Activated CD4-positive, alpha-beta T cell treated with anti-CD3 and anti-CD28 coated beads for 24 hours (primary cell): ENCODE measurements at places on chromosomes 4 and X.

- no peak for DNase-seq
These were observed 28.0 kb downstream of the DMD start for GRCh38 chrX:33183361-33183760.

GRCh38 chr4:112378858-112379257, 81.7 kb downstream of the ALPK1 start:
- no peak for DNase-seq

- no peak for DNase-seq
These were observed 80.7 kb upstream of the GPM6B start for GRCh38 chrX:13897566-13897965.

- DNase-seq, result no peak
These were observed 3.8 kb downstream of the UGT2A1 start for GRCh38 chr4:69649207-69649606.

DNA sequence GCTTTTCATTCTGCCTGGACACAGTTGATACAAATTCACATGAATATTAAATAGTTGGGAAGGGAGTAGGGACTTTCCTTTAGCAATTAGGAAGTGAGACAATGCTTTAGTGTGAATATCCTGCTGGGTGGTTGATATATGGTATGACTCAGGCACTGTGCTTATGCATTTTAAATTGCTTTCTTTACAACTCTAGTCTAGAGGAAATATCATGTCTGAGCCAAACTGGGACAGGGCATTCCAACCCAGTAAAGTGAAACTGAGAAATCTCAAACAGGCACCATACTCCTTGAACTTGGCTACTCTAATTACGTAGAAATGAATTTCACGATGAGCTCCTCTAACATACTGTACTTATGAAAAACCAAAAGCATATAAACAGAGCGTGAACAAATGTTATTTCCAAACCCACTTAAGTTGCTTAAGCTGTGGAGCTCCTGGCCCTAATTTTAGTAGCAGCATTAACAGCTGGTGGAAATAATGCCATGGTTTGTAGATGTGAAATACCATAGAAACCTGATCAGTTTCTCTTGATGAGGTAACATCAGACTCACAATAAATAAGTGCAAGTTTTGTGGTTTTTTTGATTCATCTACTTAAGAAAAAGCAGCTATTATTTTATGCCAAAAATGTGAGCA, 242.9 kb upstream of the GK2 start:
- DNase-seq, result no peak

DNA sequence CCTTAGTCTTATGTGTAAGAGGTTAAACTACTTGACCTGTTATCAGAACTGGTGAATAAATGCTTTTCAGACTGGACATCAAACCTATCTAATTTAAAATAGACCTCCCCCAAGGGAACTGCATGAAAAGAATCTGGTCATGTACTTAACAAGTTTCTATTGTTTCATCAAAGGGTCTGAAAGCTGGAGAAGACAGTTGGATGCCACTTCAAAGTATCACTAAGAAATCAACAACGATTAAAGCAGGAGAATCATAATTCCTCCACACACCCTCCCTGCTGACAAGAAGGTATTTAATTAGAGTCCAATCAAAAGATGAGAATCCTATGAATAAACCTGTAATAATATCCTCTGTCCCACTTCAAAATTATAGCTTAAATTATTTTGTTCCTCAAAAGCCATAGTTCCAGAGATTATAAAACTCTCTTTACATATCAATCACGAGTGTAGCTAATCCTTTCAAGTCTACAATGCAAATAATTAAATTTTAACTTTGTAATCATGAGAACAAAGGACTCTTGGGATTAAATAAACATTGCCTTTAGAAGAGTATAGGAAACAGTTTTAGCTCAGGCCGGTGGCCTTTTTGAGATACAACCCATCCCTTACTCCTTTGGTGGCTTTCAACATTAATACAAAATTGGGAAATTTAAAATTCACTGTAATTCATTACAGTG, 35.1 kb downstream of the TSPAN5 start:
- no peak for DNase-seq

DNA sequence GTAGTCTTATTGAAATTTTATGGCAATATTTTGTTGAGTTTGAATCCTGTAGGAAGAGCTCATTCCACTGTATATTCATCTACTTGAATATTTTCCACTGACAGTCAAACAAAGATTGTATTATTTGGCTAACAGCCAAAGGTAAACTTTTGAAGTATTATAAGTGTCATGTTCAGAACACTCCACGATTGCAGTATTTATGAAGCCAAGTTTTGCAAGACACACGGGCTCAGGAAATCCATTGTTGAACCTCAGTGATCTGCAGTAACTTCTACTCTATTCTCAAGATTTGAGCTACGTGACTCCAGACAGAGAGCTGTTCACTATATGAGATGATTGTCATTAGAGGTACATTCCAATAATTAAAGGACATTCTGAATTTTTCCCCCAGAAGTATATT, 302.7 kb upstream of the ADGRL3 start:
- no peak for DNase-seq

GRCh38 chrX:74349387-74349786, 45.4 kb downstream of the ZCCHC13 start:
- DNase-seq, result no peak

DNA sequence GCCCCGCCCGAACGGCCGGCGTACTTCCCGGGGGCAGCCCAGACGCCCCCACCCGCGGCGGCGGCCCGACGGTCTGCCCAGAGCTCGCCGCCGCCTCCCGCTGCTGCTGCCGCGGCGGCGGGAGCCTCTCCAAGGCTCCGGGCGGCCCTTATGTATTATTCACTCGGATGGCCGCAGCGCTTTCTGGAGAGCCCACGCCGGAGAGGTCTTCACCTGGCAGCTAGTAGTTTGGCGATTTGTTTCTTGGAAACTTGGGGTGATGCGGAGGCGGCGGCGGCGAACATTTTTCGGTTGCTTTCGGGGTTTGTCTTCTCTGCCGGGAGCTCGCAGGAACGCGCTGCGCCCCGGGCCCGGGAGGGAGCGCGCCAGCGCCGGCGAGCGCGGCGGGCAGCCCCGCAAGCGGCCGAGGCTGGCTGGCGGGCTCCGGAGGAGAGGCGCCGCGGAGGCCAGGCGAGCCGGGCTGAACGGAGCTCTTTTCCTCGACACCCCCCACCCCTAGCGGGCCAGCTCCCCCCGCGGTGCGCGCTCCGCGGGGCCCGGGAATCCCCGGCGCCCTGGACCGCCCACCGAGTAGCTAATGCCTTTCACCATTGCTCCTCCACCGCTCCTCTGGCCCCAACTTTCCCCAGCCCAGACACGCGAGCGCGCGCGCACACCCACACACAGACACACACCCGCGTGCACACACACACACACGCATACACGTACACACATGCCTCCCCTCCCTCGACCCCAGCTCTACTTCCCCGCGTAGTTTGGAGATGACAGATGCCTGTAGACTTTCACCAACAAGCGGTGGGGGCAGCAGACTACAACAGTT, 113.5 kb downstream of the DHX15 start:
- DNase-seq, result no peak

DNA sequence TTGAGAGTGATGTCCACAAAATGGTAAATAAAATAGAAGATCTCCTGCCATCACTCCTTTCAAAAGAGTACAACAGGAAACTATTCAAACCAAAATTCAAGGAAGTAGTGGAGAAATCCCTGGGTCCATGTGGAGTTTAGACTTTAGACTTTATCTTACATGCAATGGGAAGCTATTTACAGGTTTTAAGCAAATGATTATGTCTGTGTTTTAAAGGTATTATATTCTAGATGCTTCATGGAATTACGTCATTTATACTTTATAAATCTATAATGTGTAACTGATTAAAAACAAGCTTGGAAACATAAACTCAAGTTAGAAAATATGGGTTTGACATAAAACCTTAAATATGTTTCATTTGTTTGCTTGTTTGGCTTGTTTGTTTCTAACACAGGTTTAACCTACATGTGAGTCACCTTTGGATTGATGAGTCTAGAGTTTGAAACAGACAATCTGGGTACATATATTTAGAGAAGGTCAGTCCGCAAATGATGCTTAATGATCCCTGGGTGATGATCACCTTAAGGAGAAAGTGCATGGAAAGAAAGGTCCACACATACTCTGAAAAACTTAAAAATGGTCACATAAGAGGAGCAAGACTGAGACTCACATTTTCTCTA, 519.6 kb upstream of the AGA start:
- no peak for DNase-seq

DNA sequence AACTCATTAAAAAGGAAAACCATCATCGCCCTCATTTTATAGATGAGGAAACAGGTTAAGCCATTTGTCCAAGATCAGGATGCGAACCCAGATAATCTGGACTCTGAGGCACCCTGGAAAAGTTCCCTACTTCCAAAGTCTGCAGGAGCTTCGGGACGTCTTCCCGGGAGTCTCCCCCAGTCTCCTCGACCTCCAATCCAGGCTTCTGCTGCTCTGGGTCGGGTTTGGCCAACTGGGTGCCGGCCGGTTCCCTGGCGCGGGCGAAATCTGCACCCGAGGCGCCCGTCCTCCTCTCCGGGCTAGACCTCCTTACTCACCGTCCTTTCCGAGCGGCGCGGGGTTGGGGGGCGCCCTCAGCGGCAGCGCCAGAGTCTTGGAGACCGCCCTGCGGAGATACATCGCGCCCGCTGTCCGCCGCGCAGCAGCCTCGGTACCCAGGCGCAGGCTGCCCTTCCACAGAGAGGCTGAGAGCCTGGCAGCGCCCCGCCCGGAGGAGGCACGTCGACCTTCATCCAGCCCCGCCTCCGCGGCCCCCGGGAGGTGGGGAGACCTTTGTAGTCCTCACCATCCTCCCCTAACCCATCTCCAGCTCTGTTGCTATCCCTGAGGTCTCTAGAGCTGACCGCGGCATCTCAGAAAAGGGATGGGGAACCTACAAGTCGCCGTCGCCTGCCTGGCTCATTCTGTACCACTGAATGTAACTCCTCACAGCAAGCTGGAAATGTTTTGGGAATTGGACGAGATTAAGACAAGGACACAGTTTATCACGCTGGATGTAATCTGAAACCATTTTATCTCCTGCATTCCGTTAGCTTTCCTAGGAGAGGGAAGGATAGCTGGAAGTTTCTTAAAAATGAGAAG, at the start of gene MGARP:
TSS of gene MGARP (minus strand) at position 466 of the 861 bp plus-strand sequence. CDS start at position 399, 67 bp downstream.
- peak; percentile 12 for DNase-seq

- no peak for DNase-seq
These were observed 508.1 kb downstream of the STIM2 start for GRCh38 chr4:27368781-27369180.

- DNase-seq, result no peak
These were observed 125.6 kb downstream of the CBR4 start for GRCh38 chr4:168884251-168885124.

DNA sequence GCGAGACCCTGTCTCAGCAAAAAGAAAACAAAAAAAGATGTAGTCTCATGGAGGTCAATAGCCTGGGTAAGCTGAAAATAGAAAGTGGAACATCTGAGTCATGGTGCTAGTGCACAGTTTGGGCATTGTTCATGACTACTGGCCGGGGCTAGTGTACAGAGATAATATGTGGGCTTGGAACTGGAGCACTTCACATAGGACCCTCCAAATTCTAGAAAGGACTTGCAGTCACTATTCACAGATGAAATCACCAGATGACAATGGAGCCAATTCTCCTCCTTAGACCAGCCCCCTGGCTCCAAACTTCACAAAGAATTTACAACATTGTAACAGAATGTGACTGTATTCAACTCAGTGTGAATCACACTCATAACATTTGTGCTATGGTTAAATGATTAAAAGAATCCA, 367.8 kb upstream of the SLC7A11 start:
- no peak for DNase-seq

- no peak for DNase-seq
These were observed 103.9 kb downstream of the STIM2 start for GRCh38 chr4:26964512-26964911.

GRCh38 chr4:53816561-53816960, 225.3 kb upstream of the LNX1 start:
- DNase-seq, result no peak

GRCh38 chrX:331151-331824, 12.7 kb upstream of the GTPBP6 start:
- no peak for DNase-seq
